ENCODE measurements at places on chromosomes 12 and 14.

DNA sequence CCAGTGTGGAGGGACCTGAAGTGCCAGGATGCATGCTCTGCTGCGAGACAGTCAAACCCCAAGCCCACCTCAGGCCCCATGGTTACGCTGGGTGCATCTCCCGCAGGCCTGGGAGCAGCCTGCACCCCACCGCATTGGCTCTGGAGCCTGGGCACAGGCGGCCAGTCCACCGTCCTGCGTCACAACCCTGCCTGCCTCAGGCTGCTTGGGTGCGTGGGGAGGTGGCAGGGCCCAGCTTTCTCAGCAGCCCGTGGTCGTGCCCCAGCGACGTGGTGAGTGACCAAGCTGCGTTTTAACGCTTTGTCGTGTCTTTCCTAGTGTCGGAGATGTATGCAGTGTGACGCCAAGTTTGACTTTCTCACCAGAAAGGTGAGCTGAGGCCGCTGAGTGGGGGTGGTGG is 10.9 kb downstream of the ZFYVE21 start:
- no peak for DNase-seq

- DNase-seq = no peak
These were observed 175.5 kb downstream of the MED13L start for GRCh38 chr12:116101991-116102390.

- no peak for DNase-seq
These were observed 42.8 kb downstream of the PRMT8 start for GRCh38 chr12:3533703-3534386.

GRCh38 chr12:95970905-95971304 is 25.2 kb downstream of the HAL start:
- DNase-seq = no peak

GRCh38 chr12:72792889-72793288 is 520.7 kb downstream of the TRHDE start:
- DNase-seq = no peak

DNA sequence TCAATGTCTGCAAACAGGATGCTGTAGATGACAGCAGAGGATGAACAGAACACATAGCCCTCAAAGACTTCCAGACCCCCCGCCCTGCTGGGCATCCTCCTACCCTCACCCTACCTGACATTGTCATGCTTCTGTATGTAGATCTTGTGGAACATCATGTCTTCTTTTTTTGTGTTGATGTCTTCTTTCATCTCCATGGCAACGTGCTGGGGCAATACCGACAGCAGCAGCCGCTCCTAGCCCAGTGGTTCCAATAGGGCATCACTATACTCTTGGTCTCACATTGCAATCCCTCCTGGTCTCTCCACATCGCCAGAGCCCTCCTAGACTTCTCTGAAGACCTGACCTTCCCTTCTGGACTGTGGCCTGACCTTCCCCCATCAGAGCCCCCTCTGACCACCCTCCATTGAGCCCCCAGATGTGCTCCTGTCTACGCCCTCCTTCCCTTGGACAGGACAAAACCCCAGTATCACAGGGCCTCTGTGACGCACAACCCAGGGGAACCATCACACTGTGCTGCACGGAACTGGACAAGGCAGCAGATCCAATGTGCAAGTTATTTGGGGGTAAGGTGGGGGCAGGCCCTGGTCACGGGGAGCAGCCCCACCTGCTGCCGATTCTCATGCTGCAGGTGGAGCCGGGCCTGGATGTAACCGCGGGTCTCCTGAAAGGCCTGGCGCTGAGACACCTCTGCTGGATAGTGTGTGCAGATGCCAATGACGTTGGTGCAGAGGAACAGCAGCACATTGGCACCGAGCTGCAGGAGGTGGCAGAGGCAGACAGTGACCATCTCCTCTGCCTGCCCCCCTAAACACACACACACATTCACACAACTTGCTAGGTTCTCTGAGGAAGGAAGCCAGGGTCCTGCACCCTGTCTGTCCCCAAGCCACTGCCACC is 11.1 kb downstream of the ADCY6 start:
- DNase-seq = no peak
